AG09309 (cell line): ENCODE measurements at places on chromosomes 6 and 20.

GRCh38 chr6:81655696-81656095 lies 96.8 kb downstream of the TENT5A start:
- DNase-seq, result no peak

GRCh38 chr6:5045416-5045815 lies 39.7 kb upstream of the PPP1R3G start:
- no peak for DNase-seq

- DNase-seq, result no peak
Observed at GRCh38 chr20:25865715-25866656, 169.3 kb upstream of the ZNF337 start.

GRCh38 chr6:64280569-64280968 lies 645.0 kb downstream of the PHF3 start:
- DNase-seq, result no peak

DNA sequence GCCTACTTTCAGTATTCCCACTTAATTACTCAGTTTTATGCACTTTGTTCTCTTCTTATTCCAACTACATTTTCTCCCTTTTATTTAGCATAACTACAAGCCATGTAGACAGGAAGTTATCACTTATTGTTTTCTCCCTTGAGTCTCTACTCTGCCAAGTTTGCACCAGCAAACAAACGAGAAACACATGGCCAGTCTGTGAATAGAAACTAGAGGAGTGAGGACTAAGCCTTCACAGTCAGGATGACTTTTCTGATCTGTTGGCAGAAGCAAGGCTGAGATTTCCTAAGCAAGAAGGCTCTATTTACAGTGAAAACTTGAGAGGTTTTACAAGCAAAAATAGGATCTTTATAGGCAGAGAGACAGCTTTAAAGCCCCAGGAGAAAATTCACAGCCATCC lies 69.8 kb upstream of the TINAG start:
- peak; percentile 86 for DNase-seq

DNA sequence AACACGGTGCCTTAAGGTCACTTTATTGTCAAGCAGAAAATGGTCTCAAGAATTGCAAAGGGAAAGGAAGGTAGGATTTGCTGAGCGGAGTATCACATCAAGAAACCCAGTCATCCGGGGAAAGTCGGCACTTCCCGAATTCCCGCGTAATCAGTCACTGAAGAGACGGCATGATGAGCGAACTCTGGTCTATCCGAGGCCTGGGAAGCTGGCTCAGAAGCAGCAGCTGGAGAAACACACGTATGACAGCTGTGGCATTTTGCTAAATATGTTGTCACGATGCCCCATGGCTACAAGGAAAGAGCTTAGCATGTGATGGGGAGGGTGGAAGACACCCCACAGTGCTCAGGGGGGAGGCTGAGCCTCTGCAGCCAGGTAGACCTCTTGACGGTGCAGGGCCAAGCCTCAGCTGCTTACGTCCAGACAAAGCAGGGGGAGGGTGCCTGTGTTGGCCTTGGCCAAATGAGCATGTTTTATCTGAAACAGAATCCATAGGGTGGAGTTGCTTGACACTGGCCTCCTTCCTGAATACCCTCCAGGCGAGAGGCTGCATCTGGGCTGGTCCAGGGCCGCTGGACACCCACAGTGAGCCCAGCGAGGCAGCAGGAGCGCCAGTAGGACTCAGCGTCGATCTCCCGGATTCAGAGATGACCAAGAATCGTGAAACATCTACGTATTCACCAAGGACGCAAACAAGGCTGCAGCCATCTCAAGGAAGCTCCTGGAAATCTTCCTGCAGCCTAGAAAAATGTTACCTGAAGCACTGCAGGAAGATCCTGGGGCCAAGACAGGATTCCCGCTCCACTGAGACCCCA lies 118.8 kb upstream of the AFDN start:
- DNase-seq, result no peak
